ENCODE measurements at places on chromosomes 2 and 18. TPM values are rescaled to one million over a fixed set of nuclear protein-coding genes. Genes with fewer than 3 reads are reported as not detected.

DNA sequence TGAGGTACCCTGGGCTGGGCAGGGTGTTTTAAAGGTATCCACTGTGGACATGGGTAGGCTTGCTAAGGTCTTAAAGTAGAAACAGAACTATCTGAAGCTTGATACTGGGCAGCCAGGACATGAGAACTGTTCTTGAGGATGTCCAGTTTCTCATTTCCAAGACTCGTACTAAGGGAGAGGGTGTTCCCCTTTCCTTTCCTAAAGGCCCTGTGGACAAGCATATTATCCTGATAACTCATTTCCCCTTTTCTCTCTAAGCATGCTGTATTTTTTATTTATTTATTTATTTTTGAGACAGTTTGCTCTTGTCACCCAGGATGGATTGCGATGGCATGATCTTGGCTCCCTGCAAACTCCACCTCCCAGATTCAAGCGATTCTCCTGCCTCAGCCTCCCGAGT lies 273.6 kb downstream of the PRKCE start:
- DNase-seq: no peak

DNA sequence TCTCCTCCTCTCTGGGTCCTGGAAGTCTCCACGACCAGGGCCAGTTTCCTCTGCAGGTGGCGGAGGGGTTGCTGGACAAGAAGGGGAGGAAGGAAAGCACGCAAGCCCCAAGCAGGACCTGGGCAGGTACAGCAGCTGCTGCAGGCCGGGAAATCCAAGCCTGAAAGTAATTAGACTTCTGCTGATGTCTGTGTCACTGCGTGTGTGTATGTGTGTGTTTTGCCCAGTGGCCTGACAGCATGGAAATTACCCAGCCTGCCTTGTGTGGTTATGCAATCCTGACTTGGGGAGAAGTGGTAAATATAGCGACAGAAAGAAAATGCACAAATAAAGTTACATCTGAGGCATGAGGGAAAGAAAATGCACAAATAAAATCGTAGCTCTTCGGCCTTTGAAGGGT lies 121.8 kb upstream of the ZBTB14 start:
- DNase-seq: no peak

- peak; percentile 50 for DNase-seq
These were observed 233.8 kb downstream of the LDLRAD4 start for GRCh38 chr18:13452388-13452811.

DNA sequence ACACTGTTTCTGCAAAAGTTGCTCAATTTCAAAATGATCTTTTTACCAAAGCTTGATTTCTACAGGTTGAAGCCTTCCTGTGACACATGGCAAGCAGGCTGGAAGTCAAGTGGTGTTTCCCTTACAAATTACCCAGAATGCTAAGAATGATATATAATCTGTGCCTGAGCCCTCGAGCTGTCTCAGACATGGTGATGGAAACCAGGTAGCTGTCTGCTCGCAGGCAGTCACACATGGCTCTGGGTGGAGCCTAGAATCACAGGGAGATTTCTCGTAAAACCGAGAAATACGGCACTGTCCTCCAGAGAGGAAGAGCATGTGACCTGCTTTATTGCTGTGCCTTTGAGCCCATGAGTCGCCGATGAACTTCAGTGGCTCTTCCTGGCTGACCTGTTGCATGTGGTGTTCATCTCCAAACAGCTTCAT lies 392.9 kb downstream of the ZNF521 start:
- no peak for DNase-seq

GRCh38 chr2:179172894-179173293 lies 91.7 kb downstream of the SESTD1 start:
- no peak for DNase-seq

DNA sequence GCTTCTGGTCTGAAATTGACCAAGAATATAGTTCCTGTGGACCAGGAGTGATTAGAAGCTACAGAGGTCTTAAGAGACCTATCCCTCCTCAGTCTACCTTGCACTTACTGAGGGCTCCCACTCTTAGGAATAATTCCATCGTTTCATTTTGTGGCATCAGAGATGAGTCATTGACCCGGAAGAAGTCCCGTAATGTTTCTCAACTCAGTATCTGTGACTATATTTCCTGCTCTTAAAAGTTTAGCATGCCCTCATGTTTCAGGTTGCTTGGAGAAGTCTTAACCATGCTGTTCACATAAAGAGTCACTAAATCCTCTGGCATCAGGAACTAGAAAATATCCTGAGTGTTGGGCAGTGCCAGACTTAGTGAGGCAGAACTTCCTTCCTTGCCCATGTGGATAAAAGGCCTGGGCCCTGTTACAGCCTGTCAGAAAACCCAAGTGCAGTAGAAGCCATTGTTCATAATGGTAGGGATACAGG lies at the start of gene IL36A:
Gene IL36A, plus strand, starts transcription at position 430 of the 480 bp plus-strand sequence. CDS start 413 bp downstream, outside the sequence.
- DNase-seq: no peak

GRCh38 chr18:79203017-79203605 lies 133.9 kb downstream of the ATP9B start:
- peak; percentile 4 for DNase-seq

GBX2 gene
- 2.9 TPM for total RNA-seq

SALL3 gene
- not detected for total RNA-seq

EMILIN2 gene
- total RNA-seq: 5.8 TPM

DNA sequence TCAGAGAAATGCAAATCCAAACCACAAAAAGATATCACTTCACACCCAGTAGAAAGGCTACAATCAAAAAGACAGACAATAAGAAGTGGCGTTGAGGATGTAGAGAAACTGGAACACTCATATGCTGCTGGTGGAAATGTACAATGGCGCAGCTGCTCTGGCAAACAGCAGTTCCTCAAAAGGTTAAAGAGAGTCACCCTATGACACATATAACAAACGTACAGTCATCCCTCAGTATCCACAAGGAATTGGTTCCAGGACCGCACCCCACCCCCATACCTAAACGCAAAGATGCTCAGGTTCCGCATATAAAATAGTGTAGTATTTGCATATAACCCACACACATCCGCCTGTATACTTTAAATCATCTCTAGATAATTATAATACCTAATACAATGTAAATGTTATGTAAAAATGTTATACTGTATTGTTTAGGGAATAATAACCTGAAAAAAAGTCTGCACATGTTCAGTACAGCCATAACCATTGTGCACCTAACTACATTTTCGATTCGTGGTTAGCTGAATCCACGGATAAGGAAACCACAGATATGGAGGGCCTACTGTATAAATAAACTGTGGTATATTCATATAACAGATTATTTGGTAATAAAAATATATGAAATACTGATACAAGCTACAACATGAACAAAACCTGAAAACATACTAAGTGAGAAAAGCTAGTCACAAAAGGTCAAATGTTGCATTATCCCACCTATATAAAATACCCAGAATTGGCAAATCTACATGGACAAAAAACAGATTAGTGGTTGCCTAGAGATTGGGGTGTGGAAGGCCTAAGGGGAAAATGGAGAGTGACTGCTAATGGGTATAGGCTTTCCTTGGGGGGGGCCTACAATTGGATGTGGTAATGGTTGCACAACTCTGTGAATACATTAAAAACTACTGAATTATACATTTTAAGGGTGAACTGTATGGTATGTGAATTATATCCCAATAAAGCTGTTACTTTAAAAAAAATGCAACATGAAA lies 37.5 kb downstream of the UXS1 start:
- no peak for DNase-seq

DNA sequence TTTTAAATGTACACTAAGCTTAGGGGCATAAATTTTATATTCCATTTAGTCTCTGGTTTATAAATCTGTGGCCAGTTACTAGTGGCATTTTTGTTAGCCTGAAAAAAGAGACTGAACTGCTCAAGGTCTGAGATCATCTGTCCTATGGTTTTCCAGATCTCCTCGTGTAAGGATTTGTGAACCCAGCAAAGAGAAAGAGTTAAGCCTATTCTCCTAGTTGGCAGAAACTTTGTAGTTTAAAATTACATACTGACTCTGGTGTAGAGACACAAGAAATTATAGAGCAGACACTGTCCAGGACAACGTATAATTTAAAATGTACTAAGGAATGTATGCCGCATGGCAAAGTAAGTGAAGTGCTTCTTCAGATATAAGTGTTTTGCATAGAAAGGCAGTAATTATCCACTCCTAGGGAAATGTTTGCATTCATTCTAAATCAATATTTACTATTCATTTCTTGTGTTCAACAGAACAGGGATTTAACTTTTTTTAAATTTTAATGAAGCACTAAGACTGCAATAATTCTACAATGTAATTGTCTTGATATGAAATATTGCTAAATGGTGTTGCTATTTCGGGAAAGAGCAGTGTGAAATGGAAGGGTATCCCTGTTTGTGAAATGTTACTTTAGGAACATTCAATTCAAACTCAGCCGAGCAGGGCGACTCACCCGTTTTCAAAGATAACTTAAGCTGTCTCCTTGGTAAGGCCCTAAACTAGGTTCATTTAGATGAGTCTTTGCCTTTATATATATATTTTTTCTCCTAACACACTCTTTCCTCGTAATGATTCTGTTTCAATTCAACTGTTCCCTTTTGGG lies 508.4 kb upstream of the ZEB2 start:
- DNase-seq: no peak

DNA sequence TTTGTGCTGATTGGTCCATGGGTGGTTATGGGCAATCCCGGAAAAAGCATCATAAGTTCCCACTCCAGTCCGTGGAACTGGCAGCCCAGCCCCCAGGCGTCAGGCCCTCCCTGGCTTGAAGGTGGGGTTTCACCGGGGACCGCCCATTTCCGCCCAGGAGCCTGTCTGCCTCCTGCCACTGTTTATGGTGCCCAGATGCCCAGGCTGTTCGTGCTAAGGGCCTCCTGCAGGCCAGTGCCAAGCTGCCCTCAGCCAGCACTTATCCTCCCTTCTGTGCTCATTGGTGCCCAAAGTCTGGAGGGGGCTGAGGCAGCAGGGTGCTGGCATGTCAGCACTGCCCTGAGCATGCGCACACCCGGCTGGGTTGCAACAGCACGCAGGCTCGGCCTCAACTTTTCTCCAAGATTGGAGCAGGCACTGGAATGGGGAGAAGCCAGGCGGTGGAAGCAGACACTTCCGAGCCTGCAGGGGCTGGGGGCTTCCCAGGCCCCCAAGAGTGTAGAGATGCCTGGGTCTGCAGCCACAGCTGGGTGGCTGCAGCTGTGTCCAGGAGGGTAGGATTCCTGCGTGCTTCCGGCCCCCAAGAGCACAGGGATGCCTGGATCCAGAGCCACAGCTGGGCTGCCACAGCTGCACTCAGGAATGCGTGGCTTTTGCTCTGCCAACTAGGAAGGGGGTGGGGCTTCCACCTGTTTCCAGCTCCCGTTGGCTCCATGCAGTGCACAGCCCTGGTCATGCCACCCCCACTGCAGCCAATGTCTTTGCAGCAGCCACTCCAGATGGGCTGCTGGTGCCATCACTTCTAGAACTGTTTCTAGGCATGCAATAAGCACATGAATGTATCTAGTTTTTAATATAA lies 74.0 kb downstream of the AGPS start:
- no peak for DNase-seq

- no peak for DNase-seq
These were observed 28.5 kb downstream of the CNDP1 start for GRCh38 chr18:74562775-74563174.

ANKRD30B gene
- total RNA-seq: not detected

All from Caki2 (cell line).